ENCODE measurements at places on chromosomes 3 and 15.

DNA sequence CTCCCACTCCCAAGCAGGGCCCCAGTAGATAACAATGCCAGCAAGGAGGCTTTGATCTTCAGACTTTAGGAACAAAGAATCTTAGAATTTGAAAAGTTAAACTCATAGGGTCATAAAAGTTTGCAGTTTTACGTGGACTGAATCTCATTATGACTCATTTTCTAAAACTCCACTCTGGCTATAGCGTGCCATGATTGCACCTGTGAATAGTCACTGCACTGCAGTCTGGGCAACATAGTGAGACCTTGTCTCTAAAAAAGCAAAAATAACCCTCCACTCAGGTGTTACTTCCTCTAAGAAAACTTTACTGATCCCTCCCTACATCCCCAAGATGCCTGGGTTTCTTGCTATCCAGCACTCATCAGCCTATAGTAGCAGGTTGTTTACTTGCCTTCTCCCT lies 104.5 kb downstream of the IL20RB start:
- DNase-seq: no peak

DNA sequence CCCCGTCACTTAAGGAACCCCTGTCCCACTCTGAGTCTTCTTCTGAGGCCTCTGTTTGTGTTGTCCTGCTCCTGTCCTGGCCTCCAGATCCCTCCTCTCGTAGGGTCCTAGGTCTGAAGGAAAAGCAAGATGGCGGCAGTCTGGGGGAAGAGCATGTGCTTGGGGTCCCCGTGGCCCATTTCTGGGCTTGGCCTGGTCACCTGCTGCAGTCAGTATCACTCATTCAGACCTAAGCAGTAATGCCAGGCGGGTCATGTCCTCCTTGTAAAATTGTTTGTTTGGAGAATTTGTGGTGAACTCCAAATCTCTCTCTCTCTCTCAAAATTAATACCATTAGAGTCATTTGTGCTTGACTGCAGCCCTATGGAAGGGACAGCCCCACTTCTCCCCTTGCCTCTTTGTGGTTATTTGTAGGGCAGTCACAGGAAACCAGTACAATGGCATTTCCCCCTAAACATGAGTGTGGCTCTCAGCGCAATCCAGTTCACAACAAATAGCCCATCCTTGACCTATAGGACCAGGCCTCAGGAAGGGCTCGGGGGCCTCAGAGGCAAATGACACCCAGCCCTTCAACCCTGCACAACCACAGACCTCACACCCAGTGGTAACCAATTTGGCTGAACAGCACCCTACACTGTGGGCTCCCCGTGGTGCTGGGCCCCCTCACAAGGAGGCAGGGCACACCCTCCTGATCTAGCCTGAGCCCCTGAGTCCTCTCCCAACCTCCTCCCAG lies 173.5 kb downstream of the OR4M2 start:
- no peak for DNase-seq

GRCh38 chr15:23516866-23517265 lies 48.6 kb upstream of the MKRN3 start:
- no peak for DNase-seq

- peak; percentile 60 for DNase-seq
These were observed at the start of gene CACNA2D2 for GRCh38 chr3:50503504-50504342. TSS of gene CACNA2D2 (minus strand) at chr3:50503634. CDS start at chr3:50503423, 211 bp downstream.

- DNase-seq: no peak
These were observed 50.3 kb downstream of the APBA2 start for GRCh38 chr15:28936081-28936480.

Data from naive thymus-derived CD8-positive, alpha-beta T cell (primary cell).